Occipital lobe (tissue), 3 donors: ENCODE measurements at places on chromosomes 4 and X.

DNA sequence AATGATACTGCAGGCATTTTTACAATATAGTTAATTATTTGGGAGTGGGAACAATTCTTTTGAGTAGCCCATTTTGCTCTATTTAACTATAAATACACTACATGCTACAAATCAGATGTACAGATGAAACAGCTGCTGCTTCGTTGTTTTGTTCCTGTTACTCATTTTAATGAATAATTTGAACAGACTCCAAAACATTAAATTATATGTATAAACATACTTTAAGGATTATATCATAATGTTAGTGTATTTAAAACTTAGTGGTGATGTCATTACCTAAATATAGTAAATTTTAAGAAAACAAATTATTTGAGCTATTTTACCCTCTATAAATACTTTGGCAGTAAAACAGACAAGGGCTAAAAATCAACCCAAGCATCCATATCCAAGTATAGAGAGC lies 60.7 kb downstream of the GAB1 start:
- DNase-seq: no peak

DNA sequence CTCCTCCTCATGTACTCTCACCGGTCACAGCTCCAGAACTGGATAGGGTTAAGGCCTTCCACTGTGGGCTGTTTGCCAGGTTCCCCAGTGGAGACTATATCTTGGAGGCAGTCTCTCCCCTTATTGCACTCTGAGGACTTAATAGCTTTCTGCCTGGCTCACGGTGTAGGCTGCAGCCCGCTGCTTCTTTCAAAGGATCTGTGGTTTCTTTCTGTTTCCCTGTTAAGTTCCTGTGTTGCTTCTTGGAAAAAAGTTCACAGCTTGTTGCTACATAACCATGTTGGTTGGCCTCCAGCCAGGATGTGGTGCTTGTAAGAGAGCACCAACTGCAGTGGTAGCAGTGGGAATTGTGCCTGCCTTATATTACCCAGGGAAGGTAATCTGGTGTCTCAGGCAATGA lies 24.9 kb upstream of the ZDHHC15 start:
- DNase-seq: no peak

DNA sequence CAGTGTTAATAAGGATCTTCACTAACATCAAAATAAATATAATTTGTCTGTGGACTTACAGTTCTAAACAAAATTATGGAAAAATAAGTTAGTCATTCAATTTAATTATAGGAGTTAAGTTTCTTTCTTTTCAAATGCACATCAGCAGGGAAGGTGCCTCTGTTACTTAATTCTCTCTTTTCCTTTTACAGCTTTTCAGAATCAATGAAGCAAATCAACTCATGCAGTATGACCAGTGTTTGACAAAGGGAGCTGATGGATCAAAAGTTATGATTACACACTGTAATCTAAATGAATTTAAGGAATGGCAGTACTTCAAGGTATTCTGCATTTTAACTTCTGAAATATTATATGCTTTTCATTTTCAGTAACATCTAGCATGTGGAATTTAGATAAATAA lies 15.9 kb downstream of the HMGB2 start:
- no peak for DNase-seq

GRCh38 chrX:119735467-119735866 lies 22.9 kb upstream of the SOWAHD start:
- DNase-seq: no peak

GRCh38 chr4:140790765-140791164 lies 34.6 kb upstream of the TBC1D9 start:
- DNase-seq: no peak

DNA sequence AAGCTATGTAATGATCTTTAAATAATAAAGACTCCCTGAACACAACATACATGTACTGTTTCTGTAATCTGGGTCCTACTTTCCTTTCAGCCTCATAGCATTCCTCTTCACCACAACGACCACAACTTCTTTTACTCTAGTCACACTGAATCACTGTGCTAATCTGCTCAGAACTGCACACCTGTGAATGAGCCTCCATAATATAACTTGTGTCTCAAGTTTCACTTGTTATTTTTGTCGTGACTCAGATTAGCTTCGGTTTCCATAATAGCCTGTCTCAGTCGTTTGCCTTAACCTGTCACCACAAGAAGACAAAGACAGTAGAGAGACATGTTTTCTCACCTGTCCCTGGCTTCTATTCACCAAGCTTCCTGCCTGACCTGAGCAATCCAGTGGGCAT lies 61.8 kb downstream of the MAGED1 start:
- DNase-seq: no peak

GRCh38 chr4:8215001-8215427 lies 15.9 kb downstream of the SH3TC1 start:
- no peak for DNase-seq

GRCh38 chr4:77776182-77777134 lies 42.7 kb downstream of the CNOT6L start:
- DNase-seq: no peak

GRCh38 chrX:7088968-7089615 lies 58.4 kb upstream of the STS start:
- no peak for DNase-seq

DNA sequence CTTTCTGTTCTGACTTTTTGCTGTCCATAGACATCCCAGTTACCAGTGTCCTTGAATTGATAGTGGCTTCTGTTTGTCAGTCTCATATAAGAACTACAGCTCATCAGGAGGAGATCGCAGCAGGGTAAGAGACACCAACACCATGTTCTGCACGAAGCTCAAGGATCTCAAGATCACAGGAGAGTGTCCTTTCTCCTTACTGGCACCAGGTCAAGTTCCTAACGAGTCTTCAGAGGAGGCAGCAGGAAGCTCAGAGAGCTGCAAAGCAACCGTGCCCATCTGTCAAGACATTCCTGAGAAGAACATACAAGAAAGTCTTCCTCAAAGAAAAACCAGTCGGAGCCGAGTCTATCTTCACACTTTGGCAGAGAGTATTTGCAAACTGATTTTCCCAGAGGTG lies 30.1 kb downstream of the GUCY1A1 start:
- DNase-seq: no peak

DNA sequence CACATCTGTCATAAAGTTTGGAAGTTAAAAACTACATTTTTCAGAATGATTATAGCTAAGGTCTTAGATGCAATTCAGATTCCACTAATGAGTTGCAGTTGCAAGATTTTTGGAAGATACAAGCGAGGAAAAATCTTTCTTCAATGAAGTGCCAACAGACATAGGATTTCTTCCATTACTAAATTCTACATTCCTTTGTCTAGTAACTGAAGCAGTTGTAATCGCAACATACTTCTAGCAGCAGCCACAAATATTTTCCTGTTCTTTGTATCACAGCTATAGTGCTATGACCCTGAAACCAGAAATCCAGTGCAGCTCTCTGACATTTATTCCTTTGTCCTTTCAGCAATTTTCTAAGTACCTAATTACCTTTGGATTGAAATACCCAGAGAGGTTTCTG lies 225.2 kb upstream of the SLIT2 start:
- DNase-seq: no peak

GRCh38 chr4:82648356-82648755 lies 86.6 kb upstream of the TMEM150C start:
- DNase-seq: no peak

DNA sequence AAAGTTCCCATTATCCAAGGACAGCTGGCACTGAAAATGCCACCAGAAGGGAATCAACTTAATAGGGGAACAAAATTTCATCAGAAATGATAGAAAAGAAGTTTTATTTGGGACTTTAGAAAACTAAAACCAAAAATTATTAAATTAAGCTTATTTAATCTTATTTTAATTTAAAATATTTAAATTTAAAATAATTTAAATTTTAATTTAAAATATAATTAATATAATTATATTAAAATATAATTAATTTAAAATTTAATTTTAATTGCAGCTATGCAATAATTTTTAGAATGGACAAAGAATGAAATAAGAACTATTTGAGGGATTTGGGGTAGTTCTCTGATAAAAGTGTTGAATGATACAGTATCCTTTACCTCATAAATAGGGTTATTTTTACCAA lies 10.2 kb upstream of the VAMP7 start:
- no peak for DNase-seq

- DNase-seq: no peak
Observed at GRCh38 chr4:156559346-156559745, 412.3 kb downstream of the PDGFC start.

DNA sequence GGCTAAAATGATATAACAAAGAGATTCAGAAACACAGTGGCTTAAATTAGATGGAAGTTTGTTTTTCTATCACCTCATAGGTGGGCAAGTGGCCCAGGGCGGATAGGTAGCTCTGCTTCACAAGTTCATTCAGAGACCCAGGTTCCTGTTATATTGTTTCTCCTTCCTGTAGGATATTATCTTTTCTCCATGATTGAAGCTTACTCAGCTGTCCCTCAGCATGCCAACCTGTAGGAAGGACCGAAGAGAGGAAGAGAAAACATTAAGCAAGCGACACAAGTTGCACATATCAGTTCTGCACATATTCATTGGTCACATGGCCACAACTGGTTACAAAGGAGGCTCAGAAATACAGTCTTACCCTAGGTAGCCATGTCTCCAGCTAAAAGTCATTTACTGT lies 6.9 kb downstream of the KLHL5 start:
- no peak for DNase-seq

DNA sequence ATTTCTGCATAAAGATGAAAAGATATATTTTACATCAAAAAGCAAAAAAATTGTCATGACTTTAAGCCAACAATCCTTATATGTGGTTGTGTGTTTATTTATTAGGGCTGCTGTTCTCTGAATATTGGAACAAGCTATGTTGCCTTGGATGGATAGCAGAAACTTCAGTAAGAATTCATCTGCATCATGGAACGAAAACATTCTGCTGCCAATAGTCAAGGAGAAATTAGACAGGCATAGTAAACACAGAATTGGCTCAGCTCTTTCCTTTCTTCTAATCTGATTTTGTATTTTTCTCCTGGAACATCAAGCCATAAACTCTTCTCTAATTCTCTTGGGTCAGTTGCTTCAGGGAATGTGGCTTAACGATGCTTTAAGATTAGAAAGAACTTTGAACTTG lies 1257.0 kb downstream of the NLGN4X start:
- DNase-seq: no peak

DNA sequence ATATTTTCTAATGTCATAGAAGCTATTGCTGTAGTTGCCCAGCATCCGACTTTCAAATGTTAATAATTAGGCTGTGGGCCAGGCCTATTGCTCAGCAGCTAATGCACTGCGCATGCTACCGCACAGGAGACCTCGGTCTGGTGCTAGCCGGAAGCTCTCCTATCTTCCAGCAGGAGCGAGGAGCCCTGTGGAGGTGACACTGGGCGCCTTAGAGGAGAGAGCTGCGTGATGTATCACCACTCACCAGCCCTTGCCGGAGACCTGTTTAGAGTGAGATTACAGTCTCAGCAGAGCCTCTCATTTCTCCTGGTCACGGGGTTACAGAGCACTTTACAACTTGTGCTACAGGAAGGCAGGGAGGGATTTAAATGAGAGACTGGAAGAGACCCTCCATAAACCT lies 31.1 kb upstream of the MID1IP1 start:
- no peak for DNase-seq

DNA sequence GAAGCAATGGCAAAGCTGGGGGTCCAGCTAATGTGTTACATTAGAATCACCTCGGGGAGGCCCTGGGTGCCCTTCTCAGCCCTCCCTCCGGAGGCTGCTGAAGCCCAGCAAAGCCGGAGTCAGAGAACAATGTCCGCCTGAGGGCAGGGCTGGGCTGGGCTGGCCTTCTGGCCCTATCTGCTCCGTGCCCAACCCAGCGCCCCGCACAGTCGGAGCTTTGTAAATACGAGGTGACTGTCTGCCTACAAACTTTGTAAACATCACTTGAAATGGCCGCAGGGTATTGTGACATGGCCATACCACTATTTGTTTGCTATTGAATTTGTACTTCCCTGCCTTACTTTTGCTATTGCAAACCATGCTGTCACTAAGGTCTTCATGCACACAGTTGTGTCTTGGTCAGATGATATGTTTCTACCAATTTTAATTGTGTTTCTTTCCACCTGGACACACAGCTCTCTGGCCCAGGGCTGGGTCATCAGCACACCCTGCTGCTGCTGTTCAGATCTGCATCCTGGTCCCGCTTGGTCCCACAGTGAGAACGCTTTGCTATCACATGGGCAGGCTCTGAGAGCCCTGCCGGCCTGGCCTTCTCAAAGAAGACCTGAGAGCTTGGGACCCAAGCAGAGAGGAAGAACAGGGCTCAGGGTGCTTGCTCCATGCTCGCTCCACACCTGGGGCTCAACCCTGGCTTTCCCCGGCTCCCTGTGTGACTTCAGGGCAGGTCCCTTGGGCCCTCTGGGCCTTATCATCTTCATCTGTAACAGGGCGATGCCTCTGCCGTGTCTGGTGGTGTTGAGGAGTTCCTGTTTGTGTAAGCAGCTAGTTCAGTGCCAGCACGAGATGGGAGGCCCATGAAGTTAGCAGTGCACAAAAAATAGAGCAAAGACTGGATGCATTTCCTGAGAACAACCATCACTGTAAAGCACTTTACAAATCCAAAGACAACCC lies 2.3 kb downstream of the S100P start:
- no peak for DNase-seq
